ENCODE measurements at places on chromosomes 11 and 22.

- peak; percentile 29 for DNase-seq
Measured at GRCh38 chr11:1693327-1694063, 3.5 kb upstream of the KRTAP5-6 start.

DNA sequence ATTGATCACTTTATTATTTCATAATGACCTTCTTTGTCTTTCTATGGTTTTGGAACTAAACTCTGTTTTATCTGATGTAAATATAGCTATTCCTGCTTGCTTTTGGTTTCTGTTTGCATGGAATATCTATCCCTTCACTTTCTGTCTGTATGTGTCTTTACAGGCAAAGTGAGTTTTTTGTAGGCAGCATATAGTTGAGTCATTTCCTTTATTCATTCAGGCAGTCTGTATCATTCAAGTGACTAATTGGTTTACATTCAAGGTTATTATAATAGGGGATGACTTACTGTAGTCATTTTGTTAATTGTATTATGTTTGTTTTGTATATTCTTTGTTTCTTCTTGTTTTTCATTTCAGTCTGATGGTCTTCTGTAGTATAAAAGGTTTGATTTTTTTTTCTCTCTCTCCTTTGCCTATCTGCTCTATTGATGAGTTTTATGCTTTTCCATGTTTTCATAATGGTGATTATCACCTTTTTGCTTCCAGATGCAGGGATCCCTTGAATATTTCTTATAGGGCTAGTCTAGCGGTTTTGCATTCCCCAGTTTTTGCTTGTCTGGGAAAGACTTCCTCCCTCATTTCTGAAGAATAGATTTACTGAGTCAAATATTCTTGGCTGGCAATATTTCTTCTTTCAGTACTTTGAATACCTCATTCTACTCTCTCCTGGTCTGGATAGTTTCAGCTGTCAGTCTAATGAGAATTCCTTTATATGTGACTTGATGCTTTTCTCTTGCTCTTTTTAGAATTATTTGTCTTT is 50.4 kb downstream of the GDPD4 start:
- DNase-seq, result no peak

- DNase-seq, result no peak
Measured at GRCh38 chr11:84264066-84264465, 977.9 kb upstream of the CCDC90B start.

DNA sequence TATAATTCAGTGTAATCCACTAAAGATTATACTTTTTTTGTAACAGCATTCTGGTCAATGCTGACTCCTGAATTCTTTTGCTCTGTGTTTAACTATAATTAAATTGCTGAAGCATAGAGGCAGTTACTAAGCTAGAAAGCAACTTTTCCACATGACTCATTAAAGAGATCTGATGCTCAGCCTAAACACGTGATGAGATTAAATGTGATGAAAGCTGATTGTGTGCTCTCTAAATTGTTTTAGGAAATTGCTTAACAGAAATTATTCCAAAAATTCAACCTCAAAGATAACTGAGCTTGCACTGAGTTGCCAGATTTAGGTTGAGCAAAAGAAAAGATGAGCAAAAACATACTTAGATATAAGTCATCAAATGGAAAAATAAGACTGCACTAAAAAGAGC is 1033.6 kb downstream of the FAM181B start:
- DNase-seq, result no peak

GRCh38 chr11:15182372-15182771 is 67.6 kb downstream of the INSC start:
- DNase-seq, result no peak
